ENCODE measurements at places on chromosomes 7 and 10.

GRCh38 chr10:118383699-118384098 is 41.6 kb upstream of the FAM204A start:
- H3K27me3 ChIP-seq, result peaks cover 14% of the 10 kb centered on the region
- no peak overlapping the region for H3K4me3 ChIP-seq
- no peak for DNase-seq
- H3K36me3 ChIP-seq, result no peaks in the 10 kb centered on the region
- no peaks in the 10 kb centered on the region for H3K4me1 ChIP-seq

- no peak overlapping the region for H3K4me3 ChIP-seq
- no peaks in the 10 kb centered on the region for H3K27me3 ChIP-seq
- DNase-seq, result no peak
- peaks cover 63% of the 10 kb centered on the region for H3K4me1 ChIP-seq
These were observed 7.0 kb downstream of the OSBPL3 start for GRCh38 chr7:24972991-24973390.

GRCh38 chr7:31892099-31892829 is 177.9 kb downstream of the PDE1C start:
- H3K27me3 ChIP-seq, result no peaks in the 10 kb centered on the region
- no peaks in the 10 kb centered on the region for H3K4me1 ChIP-seq
- no peak overlapping the region for H3K27ac ChIP-seq

GRCh38 chr7:1742555-1743303 is 72.7 kb downstream of the ELFN1 start:
- no peaks in the 10 kb centered on the region for H3K27me3 ChIP-seq
- DNase-seq, result no peak
- peaks cover 20% of the 10 kb centered on the region for H3K4me1 ChIP-seq
- H3K4me3 ChIP-seq, result peak overlapping the region; percentile 29
- H3K36me3 ChIP-seq, result no peaks in the 10 kb centered on the region

GRCh38 chr7:133971625-133972024 is 155.5 kb upstream of the LRGUK start:
- DNase-seq, result no peak
- H3K4me1 ChIP-seq, result no peaks in the 10 kb centered on the region
- H3K27ac ChIP-seq, result no peak overlapping the region
- H3K36me3 ChIP-seq, result no peaks in the 10 kb centered on the region
- no peaks in the 10 kb centered on the region for H3K27me3 ChIP-seq

GRCh38 chr7:158814637-158815036 is 14.7 kb downstream of the ESYT2 start:
- DNase-seq, result no peak
- peaks cover 44% of the 10 kb centered on the region for H3K36me3 ChIP-seq
- H3K4me3 ChIP-seq, result peak overlapping the region; percentile 48
- H3K4me1 ChIP-seq, result peaks cover 88% of the 10 kb centered on the region
- peak overlapping the region; percentile 97 for H3K27ac ChIP-seq
- no peaks in the 10 kb centered on the region for H3K27me3 ChIP-seq

DNA sequence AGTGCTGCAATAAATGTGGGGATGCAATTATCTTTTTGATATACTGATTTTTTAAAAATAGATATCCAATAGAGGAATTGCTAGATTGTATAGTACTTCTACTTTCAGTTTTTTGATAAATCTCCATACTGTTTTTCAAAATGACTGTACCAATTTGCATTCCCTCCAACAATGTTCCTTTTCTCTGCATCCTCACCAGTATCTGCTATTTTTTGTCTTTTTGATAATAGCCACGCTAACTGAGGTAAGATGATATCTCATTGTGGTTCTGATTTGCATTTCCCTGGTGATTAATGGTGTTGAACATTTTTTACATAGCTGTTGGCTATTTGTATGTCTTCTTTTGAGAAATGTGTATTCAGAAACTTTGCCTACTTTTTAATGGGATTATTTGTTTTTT is 217.7 kb upstream of the MTPN start:
- no peaks in the 10 kb centered on the region for H3K4me1 ChIP-seq
- no peak for DNase-seq
- no peak overlapping the region for H3K4me3 ChIP-seq
- no peaks in the 10 kb centered on the region for H3K36me3 ChIP-seq

DNA sequence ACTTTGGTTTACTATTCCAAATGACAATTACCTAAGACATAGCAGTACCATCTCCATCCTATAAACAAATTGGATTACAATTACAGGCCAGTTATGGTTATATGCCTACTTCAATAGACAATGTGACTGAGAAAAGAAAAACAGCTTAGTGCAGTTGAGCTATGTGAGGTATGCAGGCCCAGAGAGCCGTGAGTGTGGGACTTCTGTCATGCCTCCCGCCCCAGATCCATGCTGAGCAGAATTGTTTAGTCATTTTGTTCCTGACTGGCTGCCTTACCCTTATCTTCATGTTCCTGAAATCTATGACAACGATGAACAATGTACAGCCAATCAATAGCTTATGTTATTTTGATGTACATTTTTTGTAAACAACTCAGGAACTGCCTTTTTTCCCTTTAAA is 21.7 kb downstream of the LARP4B start:
- H3K4me1 ChIP-seq, result peaks cover 17% of the 10 kb centered on the region
- DNase-seq, result no peak
- no peaks in the 10 kb centered on the region for H3K27me3 ChIP-seq
- no peak overlapping the region for H3K27ac ChIP-seq

- no peaks in the 10 kb centered on the region for H3K27me3 ChIP-seq
- H3K27ac ChIP-seq, result no peak overlapping the region
- H3K4me3 ChIP-seq, result no peak overlapping the region
- H3K4me1 ChIP-seq, result peaks cover 8% of the 10 kb centered on the region
These were observed 15.6 kb downstream of the SMURF1 start for GRCh38 chr7:99128076-99128950.

DNA sequence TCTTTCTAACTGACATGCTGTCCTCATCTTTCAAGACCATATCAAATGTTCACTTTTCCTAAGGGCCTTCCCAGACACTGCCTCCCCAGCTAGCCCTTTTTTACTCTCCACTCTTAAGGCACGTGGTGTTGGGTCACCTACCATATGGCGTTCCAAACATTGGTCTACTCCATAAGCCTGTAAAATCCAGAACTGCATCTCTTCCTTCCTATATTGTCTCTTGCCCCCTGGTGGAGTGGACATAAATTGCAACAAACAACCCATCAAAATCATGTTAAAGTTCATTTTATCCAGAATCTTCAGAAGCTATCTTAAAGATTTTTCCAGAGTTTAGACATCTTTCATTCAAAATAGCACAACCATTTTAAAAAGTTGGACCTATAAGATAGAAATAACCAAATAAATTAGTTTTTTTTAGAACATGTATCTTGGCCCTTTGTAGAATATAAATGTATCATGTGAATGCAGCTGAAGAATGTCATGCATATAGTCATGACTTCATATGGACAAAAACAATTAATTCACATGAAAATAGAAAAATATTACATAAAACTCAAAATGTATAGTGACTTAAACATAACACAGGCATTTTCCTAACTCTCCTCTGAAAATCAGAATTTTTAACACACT is 180.6 kb upstream of the CHRM2 start:
- no peak overlapping the region for H3K4me3 ChIP-seq
- no peak overlapping the region for H3K27ac ChIP-seq
- H3K4me1 ChIP-seq, result no peaks in the 10 kb centered on the region
- no peaks in the 10 kb centered on the region for H3K27me3 ChIP-seq
- no peaks in the 10 kb centered on the region for H3K36me3 ChIP-seq

DNA sequence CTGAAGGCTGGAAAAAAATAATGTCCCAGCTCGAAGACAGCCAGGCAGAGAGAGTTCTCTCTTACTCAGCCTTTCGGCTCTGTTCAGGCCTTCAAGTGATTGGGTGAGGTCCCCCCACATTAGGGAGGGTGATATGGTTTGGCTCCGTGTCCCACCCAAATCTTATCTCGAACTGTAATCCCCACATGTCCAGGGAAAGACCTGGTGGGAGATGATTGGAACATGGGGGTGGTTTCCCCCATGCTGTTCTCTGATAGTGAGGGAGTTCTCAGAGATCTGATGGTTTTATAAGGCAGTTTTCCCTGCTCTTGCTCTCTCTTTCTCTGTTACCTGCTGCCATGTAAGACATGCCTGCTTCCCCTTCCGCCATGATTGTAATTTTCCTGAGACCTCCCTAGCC is 36.6 kb upstream of the LEP start:
- H3K4me1 ChIP-seq, result peaks cover 6% of the 10 kb centered on the region
- no peaks in the 10 kb centered on the region for H3K36me3 ChIP-seq
- no peak for DNase-seq
- no peak overlapping the region for H3K4me3 ChIP-seq

DNA sequence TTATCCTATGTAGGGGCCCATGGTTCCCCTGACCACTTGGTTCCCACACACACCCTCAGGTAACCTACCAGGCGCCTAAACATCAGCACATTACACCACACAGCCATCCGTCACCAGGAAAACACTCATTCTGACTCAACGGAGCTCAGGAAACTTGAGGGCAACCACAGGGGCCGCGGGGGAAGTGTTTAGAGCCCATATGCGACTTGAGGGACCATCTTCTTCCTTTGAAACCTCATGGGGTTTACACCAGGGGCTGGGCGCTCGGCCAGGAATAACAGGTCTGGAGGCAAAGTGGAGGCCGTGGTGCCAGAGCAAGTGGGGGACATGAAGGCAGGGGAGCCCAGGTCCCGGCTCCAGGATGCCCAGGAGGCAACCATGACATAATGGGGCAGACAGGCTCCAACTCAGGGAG is 1.5 kb downstream of the STX1A start:
- peaks cover 30% of the 10 kb centered on the region for H3K4me1 ChIP-seq
- peaks cover 14% of the 10 kb centered on the region for H3K27me3 ChIP-seq
- H3K27ac ChIP-seq, result peak overlapping the region; percentile 78
- H3K4me3 ChIP-seq, result peak overlapping the region; percentile 83

DNA sequence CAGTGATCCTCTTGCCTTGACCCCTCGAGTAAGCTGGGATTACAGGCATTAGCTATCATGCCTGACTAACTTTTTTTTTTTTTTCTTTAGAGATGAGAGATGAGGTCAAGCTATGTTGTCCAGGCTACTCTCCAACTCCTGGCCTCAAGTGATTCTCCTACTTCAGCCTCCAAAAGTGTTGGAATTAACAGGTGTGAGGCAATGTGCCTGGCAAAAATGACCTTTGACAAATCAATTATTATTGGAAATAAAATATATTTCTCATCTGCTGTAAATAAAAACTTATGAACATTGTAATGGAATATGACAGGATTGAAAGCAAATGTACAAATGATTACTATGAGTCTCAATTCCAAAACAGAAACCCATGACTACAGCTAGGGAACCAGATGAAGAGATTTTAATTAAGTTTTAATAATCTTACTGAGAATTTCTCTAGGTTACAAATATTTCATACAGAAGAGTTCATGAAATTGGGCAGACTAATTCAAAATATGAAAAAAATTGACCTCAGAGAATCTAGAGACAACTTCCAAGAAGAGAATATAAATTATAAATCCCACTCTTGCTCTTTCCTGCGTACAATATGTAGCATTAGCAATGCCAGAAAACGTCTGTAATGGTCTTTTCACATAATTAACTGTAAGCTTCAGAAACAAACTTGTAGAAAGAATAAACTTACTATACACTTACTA is 414.7 kb downstream of the DGKB start:
- no peak overlapping the region for H3K27ac ChIP-seq
- H3K27me3 ChIP-seq, result no peaks in the 10 kb centered on the region
- no peaks in the 10 kb centered on the region for H3K4me1 ChIP-seq
- DNase-seq, result no peak

GRCh38 chr7:38535073-38535472 is 96.1 kb downstream of the AMPH start:
- no peak overlapping the region for H3K4me3 ChIP-seq
- no peaks in the 10 kb centered on the region for H3K36me3 ChIP-seq
- H3K27ac ChIP-seq, result no peak overlapping the region
- DNase-seq, result no peak
- H3K27me3 ChIP-seq, result peaks cover 25% of the 10 kb centered on the region
- H3K4me1 ChIP-seq, result peaks cover 3% of the 10 kb centered on the region

DNA sequence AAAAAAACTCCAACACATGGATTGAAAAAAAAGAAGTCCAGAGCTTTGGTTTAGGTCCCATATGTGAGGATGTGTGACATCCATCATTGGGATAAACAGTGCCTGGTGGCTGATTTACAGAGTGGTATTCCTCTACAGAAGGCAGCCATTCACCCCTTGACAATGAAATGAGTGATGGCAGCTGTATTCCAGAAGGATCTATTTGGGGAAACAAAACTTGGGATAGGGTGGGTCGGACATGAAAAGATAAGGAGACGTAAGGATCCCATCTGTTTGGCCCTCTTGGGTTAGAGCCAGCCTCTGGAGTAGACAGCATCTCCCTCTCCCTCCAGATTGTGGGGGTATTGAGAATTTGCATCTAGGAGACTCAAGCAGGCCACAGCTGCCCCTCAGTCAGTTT is 15.2 kb upstream of the CREB5 start:
- peaks cover 9% of the 10 kb centered on the region for H3K27me3 ChIP-seq
- no peaks in the 10 kb centered on the region for H3K36me3 ChIP-seq
- no peak for DNase-seq
- no peaks in the 10 kb centered on the region for H3K4me1 ChIP-seq

- H3K4me3 ChIP-seq, result no peak overlapping the region
- no peaks in the 10 kb centered on the region for H3K4me1 ChIP-seq
- DNase-seq, result no peak
These were observed 661.1 kb upstream of the ANKRD30A start for GRCh38 chr10:36464291-36464690.

DNA sequence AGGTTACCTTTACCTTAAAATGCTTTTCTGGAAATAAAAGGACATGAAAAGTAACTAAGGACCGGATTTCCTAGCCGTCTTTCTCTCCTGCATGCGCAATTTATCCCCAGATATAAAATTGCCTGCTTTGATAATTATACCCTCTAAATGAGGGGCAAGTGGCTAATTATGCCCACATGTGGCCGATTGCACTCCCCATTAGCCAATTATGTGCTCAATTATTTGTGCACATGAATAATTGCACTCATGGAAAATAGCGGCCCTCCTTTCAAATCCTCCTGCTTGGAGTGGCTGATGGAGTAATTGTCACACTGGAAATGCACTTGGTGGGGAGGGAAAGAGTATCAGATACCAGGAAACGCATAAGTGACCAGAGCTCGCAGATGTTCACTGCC is 66.4 kb upstream of the ATRNL1 start:
- no peak overlapping the region for H3K4me3 ChIP-seq
- H3K4me1 ChIP-seq, result peaks cover 2% of the 10 kb centered on the region
- DNase-seq, result no peak
- peaks cover 3% of the 10 kb centered on the region for H3K27me3 ChIP-seq

GRCh38 chr10:91418416-91418815 is 8.3 kb downstream of the HECTD2 start:
- H3K4me3 ChIP-seq, result no peak overlapping the region
- H3K4me1 ChIP-seq, result peaks cover 10% of the 10 kb centered on the region
- no peak for DNase-seq
- H3K27me3 ChIP-seq, result no peaks in the 10 kb centered on the region

DNA sequence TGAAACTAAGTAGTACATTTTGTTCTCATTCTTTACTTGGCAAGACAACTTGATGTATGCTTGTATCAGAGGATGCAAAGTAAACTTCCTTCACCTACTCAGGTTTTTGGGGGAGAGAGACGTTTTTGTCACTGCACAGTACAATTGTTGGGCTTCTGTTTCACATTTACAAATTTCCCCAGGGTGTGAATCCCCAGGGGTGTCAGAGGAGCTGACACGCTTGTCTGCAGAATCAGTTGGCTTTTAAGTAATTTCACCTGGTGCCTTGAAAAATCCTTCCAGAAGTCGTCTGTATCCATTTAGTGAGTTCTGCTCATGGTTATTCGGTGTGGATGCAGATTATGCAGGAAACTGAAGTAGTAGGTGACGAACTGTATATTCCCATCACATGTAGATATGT is 1227.7 kb upstream of the CELF2 start:
- no peak overlapping the region for H3K4me3 ChIP-seq
- DNase-seq, result no peak
- H3K36me3 ChIP-seq, result no peaks in the 10 kb centered on the region

- no peak overlapping the region for H3K27ac ChIP-seq
- peaks cover 9% of the 10 kb centered on the region for H3K4me1 ChIP-seq
- H3K4me3 ChIP-seq, result no peak overlapping the region
- H3K27me3 ChIP-seq, result no peaks in the 10 kb centered on the region
These were observed 54.5 kb downstream of the CUL2 start for GRCh38 chr10:35035606-35036005.

Measured in T-helper 2 cell treated with Interferon-gamma antibody and Interleukin-4, amounts not matched to agents 5 μg/mL and 100 μg/mL, for 36 hours (primary cell).